ENCODE measurements at places on chromosomes 1 and 21. TPM values are rescaled to one million over a fixed set of nuclear protein-coding genes. Genes with fewer than 3 reads are reported as not detected.

Gene CNTN2
- 0.93 TPM for total RNA-seq

Gene SELE
- total RNA-seq: 1.6 TPM

Gene ARHGEF19
- 1.3 TPM for total RNA-seq

Gene CHD1L
- total RNA-seq: 22.7 TPM

Gene RGS8
- total RNA-seq: 0.04 TPM

Gene PGD
- total RNA-seq: 51.2 TPM

- H3K27ac ChIP-seq: no peak overlapping the region
- H3K36me3 ChIP-seq: no peaks in the 10 kb centered on the region
- no peak overlapping the region for H3K4me3 ChIP-seq
- DNase-seq: peak; percentile 25
- H3K27me3 ChIP-seq: no peaks in the 10 kb centered on the region
- no peaks in the 10 kb centered on the region for H3K4me1 ChIP-seq
Observed at GRCh38 chr1:187842406-187843165, 1013.8 kb downstream of the PLA2G4A start.

GRCh38 chr21:33270986-33271385 lies 4.8 kb downstream of the IL10RB start:
- H3K27me3 ChIP-seq: no peaks in the 10 kb centered on the region
- no peak overlapping the region for H3K4me3 ChIP-seq
- H3K27ac ChIP-seq: no peak overlapping the region
- peaks cover 8% of the 10 kb centered on the region for H3K4me1 ChIP-seq
- no peak for DNase-seq
- peaks cover 45% of the 10 kb centered on the region for H3K36me3 ChIP-seq

DNA sequence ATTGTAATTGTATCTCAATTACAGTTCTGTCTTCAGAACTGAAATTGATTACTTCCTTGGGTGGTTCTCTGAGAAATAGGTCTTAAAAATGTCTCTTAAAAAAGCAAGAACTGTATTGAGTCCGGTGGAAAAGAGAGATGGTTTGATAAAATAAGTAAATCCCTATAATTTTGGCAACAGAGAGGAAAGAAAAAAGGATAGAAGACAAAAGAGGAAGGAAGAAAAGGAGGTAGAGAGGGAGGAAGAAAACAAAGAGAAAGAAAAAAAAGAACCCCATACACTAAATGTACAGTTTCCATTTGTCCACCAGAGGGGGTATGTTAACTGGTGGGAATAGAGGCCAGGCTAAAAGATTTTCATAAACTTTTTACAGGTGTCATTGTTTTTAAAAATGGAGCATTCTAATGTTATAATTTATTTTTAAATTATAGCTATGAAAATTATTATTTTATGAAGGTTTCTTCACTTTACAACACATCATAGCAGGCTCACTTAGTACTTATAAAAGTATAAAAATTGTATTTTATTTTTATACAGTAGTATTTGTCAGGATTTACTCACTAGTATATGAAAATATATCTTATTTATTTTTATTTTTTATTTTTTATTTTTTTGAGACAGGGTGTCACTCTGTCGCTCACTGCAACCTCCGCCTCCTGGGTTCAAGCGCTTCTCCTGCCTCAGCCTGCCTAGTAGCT lies 2.1 kb upstream of the UBE2T start:
- no peak overlapping the region for H3K27ac ChIP-seq
- DNase-seq: peak; percentile 63
- H3K4me1 ChIP-seq: peaks cover 2% of the 10 kb centered on the region
- H3K36me3 ChIP-seq: no peaks in the 10 kb centered on the region

GRCh38 chr21:36059823-36060158 lies 535 bp downstream of the SETD4 start:
- H3K27me3 ChIP-seq: no peaks in the 10 kb centered on the region
- peaks cover 12% of the 10 kb centered on the region for H3K4me1 ChIP-seq
- DNase-seq: no peak
- H3K4me3 ChIP-seq: peak overlapping the region; percentile 69

GRCh38 chr21:26587736-26588201 lies 14.7 kb upstream of the CYYR1 start:
- H3K4me3 ChIP-seq: no peak overlapping the region
- H3K36me3 ChIP-seq: no peaks in the 10 kb centered on the region
- peak; percentile 75 for DNase-seq
- no peaks in the 10 kb centered on the region for H3K27me3 ChIP-seq
- no peak overlapping the region for H3K27ac ChIP-seq

- H3K4me1 ChIP-seq: no peaks in the 10 kb centered on the region
- H3K27ac ChIP-seq: no peak overlapping the region
- no peak overlapping the region for H3K4me3 ChIP-seq
- H3K36me3 ChIP-seq: no peaks in the 10 kb centered on the region
Observed at GRCh38 chr1:60727552-60727951, 354.8 kb upstream of the NFIA start.

DNA sequence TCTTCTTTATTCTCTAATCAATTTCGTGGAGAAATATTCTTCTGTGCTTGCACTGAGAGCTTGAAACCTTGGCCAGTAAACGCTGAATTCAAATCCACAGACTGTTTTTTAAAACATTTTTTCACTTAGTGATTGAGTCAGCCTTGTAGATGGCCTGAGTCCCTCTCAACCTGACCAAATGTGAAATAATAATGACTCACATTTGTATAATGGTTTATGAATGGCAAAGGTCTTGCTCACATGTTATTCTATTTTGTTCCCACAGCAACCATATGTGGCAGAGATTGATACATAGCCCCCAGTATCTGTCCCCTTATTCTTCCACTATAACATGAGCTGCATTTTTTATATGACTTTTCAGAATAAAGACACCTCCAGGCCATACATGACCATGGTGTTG lies 47.8 kb upstream of the CCDC190 start:
- DNase-seq: no peak
- no peak overlapping the region for H3K4me3 ChIP-seq
- no peaks in the 10 kb centered on the region for H3K36me3 ChIP-seq
- H3K27me3 ChIP-seq: no peaks in the 10 kb centered on the region
- H3K4me1 ChIP-seq: peaks cover 9% of the 10 kb centered on the region

DNA sequence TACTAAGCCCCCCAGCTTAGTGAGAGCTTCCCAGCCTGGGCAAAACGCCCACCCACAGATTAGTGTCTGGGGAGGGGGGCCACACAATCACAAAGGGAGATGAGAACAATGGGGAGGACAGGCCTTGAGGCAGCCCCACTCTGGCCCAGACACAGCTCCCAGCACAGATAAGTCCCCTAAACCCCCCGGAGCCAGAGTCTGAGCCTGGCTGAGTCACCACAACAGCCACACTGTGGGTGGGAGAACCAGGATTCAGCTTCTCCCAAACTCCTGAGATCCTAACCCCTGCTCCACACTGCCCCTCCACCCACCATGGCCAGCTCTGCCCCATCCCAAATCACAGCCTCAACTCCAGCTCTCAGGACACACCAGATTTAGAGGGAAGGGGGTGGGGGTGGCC lies 4.2 kb downstream of the NECTIN4 start:
- H3K27ac ChIP-seq: no peak overlapping the region
- H3K4me3 ChIP-seq: no peak overlapping the region
- no peaks in the 10 kb centered on the region for H3K36me3 ChIP-seq
- H3K4me1 ChIP-seq: no peaks in the 10 kb centered on the region
- DNase-seq: no peak

DNA sequence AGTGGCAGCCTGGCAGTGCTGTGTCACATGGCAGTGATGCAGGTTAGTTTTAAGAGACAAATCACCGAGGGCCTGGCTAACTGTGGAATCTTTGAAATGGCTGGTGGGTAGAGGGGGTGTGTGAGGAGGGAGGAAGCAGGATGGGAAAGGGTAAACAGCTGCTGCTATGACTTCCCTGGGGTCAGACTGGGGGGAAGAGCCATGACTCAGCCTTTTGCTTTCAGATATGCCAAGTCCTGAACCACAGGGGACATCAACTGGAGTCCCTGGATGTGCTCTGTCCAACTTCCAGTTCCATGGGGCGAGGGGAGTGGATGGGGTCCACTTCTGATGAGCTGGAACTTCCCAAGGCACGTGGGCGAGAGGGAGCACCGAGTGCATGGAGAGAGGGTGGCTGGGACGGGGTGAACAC lies 121.1 kb upstream of the ADAR start:
- no peaks in the 10 kb centered on the region for H3K27me3 ChIP-seq
- peak; percentile 42 for DNase-seq
- peaks cover 14% of the 10 kb centered on the region for H3K36me3 ChIP-seq
- peak overlapping the region; percentile 20 for H3K27ac ChIP-seq

GRCh38 chr1:61124078-61124477 lies 41.7 kb downstream of the NFIA start:
- peaks cover 3% of the 10 kb centered on the region for H3K4me1 ChIP-seq
- H3K27me3 ChIP-seq: no peaks in the 10 kb centered on the region
- H3K4me3 ChIP-seq: no peak overlapping the region
- H3K36me3 ChIP-seq: no peaks in the 10 kb centered on the region
- no peak overlapping the region for H3K27ac ChIP-seq

DNA sequence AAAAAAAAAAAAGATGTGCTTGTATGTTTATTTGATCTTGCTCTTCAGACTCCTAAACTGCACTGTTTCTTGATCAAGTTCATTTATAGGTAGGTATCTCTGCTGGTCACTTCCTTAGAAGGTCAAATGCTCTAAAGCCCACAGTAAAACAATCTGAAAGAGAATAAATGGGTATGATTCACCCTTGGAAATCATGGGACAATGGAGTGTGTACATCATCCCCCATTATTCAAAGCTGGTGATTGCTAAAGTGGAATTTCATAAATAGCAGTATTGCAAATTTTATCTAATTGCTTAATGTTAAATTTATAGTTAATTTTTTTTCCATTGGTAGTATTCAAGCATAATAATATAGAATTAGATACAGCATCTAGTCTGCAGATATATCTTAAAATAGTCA lies 53.4 kb downstream of the MIER1 start:
- no peaks in the 10 kb centered on the region for H3K4me1 ChIP-seq
- no peaks in the 10 kb centered on the region for H3K27me3 ChIP-seq
- H3K27ac ChIP-seq: no peak overlapping the region
- no peak overlapping the region for H3K4me3 ChIP-seq
- peaks cover 18% of the 10 kb centered on the region for H3K36me3 ChIP-seq

GRCh38 chr1:205658943-205659581 lies 21.2 kb downstream of the SLC45A3 start:
- no peak overlapping the region for H3K27ac ChIP-seq
- peaks cover 32% of the 10 kb centered on the region for H3K4me1 ChIP-seq
- DNase-seq: peak; percentile 82
- H3K4me3 ChIP-seq: no peak overlapping the region
- no peaks in the 10 kb centered on the region for H3K36me3 ChIP-seq
